ENCODE measurements at places on chromosomes 6 and 20.

- DNase-seq = no peak
Observed at GRCh38 chr20:38299963-38300362, 4.0 kb upstream of the BPI start.

DNA sequence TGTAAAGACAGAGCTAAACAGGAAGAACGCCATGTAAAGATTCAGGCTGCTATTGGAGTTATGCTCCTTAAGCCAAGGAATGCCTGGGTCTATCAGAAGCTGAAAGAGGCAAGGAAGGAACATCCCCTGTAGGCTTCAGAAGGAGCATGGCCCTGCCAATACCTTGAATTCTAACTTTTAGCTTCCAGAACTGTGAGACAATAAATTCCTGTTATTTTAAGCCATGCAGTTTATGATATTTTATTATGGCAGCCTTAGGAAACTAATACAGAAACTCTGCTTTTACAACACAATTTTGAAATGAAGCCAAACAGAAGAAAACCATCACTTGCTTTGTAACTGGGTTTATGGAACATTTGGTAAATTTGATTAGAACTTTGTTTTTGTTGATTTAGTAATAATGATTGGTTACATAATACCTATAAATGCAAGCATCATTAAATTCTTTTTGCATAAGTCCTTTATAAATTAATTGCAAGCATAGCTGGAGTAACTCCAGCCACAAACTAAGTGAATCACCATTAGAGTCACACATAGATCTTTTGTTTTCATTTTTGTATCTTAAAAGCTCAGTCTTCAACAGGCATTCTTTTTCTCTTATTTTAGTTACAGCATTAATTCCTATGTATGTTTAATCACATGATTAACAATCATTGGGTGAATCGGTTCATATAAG is 33.5 kb upstream of the TSPYL1 start:
- no peak for DNase-seq

DNA sequence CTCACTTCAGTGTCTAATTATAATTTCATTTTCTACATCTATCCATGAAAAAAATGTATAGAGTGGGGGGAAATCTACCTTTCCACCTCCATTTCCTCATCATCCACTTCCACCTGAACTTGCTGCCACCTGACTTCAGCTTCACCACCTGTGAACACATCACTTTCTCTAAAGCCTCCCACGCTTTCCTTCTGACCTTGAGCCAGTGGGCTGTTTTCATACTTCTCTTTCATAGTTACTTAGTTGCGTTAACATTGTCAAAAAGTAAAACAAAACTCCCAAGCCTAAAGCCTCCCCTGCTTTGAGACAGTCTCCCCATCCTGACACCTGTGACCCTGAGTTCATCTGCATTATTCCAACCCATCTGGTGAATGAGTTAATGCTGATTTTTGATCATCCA is 47.3 kb downstream of the KLHL31 start:
- DNase-seq = no peak

DNA sequence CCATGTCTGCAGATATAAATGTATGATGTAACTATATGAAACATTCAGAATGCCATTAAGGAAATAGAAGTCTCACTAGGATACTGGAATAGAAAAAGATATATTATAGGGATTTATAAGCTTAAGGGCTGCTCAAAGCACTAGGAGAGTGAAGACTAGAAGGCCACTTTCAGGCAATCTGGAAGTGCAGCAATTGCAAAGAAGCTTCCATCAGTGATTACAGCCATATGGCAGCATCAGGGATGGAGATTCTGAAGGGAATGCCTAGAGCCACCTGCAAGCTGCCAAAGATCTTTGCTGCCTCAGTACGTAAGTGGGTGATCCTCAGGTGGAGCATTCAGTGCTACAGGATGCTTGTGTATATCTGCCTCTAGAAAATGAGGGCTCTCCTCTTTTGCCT is 796.2 kb upstream of the EPHA7 start:
- no peak for DNase-seq

- no peak for DNase-seq
Observed at GRCh38 chr6:21201637-21202350, 391.8 kb upstream of the SOX4 start.
